ENCODE measurements at places on chromosomes 2 and 18. TPM values are rescaled to one million over a fixed set of nuclear protein-coding genes. Genes with fewer than 3 reads are reported as not detected.

GRCh38 chr2:52145005-52145404 lies 1113.1 kb upstream of the NRXN1 start:
- DNase-seq = no peak

HOXD11 gene
- total RNA-seq = 1.2 TPM

DNA sequence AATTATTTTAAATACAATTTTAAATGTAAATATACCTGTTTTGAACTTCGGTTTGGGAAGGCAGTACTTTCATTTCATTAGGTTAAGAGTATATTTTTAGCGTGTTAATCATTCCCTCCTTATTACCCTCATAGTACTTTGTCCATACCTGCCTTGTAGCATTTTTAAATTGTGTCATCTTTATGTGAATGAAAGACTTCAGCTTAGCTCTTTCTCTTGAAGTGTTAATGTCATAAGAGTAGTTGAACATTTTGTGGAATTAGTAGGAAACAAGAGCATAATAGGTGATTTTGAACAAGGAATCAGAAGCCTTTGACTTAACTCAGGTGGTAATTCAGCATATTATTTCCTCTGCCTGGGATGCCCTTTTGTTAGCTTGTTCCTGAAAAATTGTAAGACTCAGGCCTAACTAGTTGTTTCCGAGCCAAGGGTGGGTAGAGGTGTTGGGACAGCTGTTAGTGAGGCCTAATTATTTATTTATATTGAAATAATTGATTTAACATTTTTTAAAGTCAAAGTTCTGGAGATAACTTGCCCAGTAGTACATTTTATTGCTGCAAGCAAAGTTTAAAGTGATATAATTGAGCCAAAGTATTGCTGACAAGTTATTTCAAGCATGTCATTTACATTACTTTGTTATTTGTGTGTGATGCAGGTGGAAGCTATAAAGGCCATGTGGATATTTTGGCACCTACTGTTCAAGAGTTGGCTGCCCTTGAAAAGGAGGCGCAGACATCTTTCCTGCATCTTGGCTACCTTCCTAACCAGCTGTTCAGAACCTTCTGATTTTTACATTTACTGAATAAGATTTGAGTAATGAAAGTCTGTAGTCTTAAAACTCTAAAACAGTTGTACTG lies 38.7 kb downstream of the DDX1 start:
- DNase-seq = no peak

ARHGAP15 gene
- 12.4 TPM for total RNA-seq

- DNase-seq = no peak
Measured at GRCh38 chr18:68428661-68429060, 286.2 kb downstream of the TMX3 start.

DNA sequence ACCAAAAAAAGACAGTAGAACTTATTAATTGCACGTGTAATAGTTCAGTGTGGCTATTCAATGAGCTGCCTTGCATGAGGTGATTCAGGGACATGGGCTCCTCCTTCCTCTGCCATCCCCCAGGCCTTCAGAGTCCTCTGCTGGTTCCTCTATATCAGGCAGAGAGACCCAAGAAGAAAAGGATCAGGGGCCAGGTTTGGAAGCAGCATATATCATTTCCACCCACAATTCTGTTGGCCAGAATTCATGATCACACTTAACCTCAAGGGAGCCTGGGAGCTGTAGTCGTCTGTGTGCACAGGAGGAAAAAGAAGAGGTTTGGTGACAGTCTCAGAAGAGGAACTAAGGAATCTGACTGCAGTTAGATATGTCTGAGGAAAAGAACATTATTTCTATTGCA lies 114.0 kb upstream of the GLS start:
- no peak for DNase-seq

TANK gene
- total RNA-seq = 81.2 TPM

PTPN4 gene
- 48.7 TPM for total RNA-seq

TMEM178A gene
- 2.9 TPM for total RNA-seq

DSC2 gene
- 5.1 TPM for total RNA-seq

GRCh38 chr2:46123013-46123412 lies 174.2 kb upstream of the EPAS1 start:
- no peak for DNase-seq

Data from ureter (tissue), 1 donor.